NCI-H1417 treated with DMSO at 0.1 percent for 48 hours (cell line): ENCODE measurements at places on chromosomes 6 and 20.

DNA sequence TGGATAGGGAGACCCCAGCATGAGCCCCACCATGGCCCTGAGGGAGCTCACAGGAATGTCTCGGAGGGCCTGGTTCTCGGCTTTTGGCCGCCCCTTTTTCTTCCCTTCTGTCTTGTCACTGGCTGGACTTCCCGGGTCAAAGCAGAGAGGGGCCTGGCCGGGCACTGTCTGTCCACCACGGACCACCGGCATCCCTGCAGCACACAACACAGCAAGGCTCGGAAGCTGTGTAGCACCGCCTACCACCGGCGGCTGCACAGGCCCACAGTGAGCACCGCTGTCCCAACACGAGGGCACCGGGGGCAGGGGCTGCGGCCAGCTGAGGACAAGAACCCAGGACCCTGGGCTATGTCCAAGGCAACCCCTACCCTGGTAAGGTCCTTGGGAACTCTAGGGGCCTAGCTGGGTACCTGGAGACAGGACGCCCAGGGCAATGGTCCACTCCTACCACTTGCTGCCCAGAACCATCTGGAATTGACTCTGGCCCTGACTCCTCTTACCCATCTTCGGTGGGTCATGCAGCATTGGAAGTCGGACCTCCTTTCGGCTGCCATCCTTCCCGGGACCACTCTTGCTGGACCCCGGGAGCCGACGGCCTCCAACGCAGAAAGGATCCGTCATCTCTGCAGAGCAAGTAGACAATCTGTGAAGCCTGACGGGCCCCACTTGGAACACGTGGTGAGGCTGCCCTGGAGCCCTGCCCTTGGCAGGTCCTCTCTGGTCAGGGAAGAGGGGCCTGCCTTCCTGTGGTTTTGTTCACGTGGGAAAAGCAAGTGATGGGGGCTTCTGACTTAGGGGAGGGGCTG is 2.2 kb downstream of the ZNF512B start:
- no peak for DNase-seq

DNA sequence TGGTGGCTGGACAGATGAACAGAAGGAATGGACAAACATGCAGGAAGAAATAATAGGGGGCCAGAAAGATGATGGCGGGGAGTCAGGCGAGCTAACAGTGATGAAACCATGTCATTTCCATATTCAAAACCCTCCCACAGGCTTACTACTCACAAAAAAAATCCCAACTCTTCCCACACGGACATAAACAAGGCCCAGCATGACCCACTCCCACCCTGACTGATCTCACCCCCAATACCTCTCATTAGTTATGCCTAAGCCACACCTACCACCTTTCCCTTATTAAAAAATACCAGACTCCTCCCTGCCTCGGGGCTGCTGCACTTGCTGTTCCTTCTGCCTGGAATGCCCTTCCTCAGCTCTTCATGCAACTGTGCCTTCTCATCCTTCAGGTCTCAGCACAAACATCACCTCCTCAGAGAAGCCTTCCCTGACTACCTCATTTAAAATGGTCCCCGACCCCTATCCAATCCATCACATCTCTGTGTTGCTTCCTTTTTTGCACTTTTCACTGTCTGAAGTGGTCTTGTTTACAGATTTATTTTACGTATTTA is 145.8 kb downstream of the PREX1 start:
- DNase-seq, result no peak

GRCh38 chr20:48904566-48905296 is 16.8 kb upstream of the ARFGEF2 start:
- DNase-seq, result peak; percentile 18

DNA sequence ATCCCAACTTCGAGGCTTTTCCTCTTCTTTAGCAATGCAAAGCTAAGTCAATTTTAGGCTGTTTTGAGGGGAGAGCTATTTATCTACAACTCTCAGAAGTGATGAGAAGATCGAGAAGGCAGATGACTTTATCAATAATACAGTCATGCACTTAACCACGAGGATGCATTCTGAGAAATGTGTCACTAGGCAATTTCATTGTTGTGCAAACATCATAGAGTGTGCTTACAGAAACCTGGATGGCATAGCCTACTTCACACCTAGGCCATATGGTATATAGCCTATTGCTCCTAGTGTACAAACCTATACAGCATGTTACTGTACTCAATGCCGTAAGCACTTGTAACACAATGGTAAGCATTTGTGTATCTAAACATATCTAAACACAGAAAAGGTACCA is 66.6 kb downstream of the PRND start:
- DNase-seq, result no peak

DNA sequence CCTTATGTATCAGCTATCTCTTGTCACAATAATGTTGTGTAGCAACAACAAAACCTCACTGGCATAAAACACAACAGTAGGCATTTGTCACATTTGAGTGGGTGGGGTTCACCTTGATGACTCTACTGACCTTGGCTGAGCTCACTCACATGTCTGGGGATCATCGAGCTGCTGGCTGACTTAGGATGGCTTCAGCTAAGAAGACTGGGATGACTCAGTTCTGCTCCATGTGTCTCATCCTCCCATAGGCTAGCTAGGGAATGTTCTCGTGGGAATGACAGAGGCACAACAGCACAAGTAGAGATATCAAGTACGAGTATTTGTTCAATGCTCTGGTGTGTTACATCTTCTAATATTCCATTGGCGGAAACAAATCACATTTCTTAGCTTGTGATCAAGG is 167.9 kb downstream of the PLCB1 start:
- no peak for DNase-seq
